ENCODE measurements at places on chromosomes 6 and 20. TPM values are rescaled to one million over a fixed set of nuclear protein-coding genes. Genes with fewer than 3 reads are reported as not detected.
A peak's percentile ranks its signal among the peaks of the same experiment; 100 is the strongest.

DNA sequence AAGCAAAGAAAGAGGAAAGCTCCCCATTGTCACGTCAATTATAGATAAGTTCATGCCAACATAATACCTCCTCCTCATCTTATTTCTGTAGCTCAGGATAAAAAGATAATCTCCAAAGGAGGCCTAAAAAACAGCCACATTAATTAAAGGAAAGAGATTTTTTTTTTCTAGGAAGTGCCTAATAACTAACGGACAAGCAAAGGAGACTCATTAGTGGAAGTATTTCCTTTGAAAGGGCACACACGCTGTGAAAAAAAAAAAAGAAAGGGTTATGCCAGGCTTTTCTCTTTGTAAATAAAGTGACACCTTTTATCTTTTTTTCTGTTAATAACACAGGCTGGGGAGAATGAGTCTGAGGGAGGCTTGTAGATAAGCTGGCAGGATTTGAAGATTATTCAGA lies 55.7 kb downstream of the PCSK2 start:
- H3K27me3 ChIP-seq, result no peaks in the 10 kb centered on the region
- no peak for DNase-seq
- no peak overlapping the region for H3K4me3 ChIP-seq
- H3K27ac ChIP-seq, result no peak overlapping the region
- H3K36me3 ChIP-seq, result no peaks in the 10 kb centered on the region
- H3K4me1 ChIP-seq, result no peaks in the 10 kb centered on the region

DNA sequence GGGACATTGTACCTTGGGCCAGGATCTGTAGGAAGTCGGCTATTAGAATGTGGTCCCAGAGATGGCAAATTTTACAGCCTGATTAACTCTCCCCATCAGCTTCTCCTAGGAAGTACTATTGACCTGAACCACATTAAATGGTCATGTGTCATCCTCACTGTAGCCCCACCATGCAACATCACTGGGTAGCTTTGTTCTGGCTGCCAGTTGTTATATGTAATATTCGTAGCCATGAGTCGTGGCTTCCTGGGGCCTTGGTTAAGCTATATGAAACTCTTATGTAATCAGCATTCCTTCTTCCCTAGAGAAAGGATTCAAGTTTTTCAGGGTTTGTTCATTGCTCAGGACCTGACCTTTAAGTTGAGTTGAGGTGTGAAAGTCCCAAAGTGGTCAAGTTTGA lies 125.7 kb downstream of the ANKS1A start:
- H3K4me1 ChIP-seq, result peaks cover 64% of the 10 kb centered on the region
- no peak overlapping the region for H3K4me3 ChIP-seq
- no peaks in the 10 kb centered on the region for H3K36me3 ChIP-seq
- H3K27ac ChIP-seq, result peak overlapping the region; percentile 32

GRCh38 chr20:23003881-23004460 lies 31.1 kb upstream of the SSTR4 start:
- H3K4me1 ChIP-seq, result no peaks in the 10 kb centered on the region
- H3K27me3 ChIP-seq, result peaks cover 2% of the 10 kb centered on the region
- H3K36me3 ChIP-seq, result no peaks in the 10 kb centered on the region
- no peak overlapping the region for H3K27ac ChIP-seq
- H3K4me3 ChIP-seq, result no peak overlapping the region

DNA sequence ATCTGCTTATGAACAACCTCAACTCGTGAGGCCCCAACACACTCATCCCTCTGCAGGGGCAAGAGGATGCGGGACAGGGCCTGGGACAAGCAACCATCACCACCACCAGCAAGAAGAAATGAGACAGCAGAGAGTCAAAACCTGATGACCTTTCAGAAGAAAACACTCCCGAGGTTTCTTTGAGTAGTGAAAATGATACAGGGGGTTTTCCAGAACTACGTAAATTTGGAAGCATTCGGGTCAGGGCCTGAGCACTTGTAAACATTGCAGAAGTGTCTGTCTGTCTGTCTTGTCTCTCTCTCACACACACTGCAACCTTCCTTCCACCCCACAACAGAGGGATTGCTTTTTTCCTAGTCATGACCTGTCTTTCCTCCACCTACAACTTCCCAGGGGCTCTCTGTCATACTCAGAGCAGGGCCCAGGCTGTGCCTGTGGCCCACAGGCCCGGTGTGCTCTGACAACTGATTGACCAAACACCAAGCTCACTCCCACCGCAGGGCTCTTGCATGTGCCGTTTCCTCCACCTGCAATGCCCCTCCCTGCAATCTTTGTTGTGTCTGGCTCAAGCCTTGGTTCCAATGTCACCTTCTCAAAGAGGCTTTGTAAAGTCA lies 90.9 kb downstream of the BMP7 start:
- no peak overlapping the region for H3K27ac ChIP-seq
- H3K27me3 ChIP-seq, result no peaks in the 10 kb centered on the region
- H3K36me3 ChIP-seq, result no peaks in the 10 kb centered on the region
- H3K4me1 ChIP-seq, result no peaks in the 10 kb centered on the region
- no peak for DNase-seq

DNA sequence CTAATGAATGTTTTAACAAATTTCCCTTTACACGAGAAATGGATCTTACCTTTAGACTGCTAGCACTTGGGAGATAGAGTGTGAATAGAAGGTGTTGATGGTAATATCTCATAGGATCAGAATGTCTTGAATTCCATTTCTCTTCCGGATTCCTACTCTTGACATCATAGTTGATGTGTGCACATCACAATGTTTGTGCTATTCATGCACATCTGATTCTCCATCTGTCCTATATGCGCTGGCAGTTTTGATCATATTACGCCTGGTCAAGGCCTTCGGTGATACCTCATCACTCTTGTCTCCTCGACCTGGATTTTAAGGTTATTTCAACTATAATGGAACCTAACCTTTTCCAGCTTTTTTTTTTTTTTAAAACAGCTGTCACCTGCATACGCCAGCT lies 16.8 kb upstream of the ACAT2 start:
- no peaks in the 10 kb centered on the region for H3K4me1 ChIP-seq
- H3K27ac ChIP-seq, result no peak overlapping the region
- no peak overlapping the region for H3K4me3 ChIP-seq
- peaks cover 56% of the 10 kb centered on the region for H3K36me3 ChIP-seq
- no peaks in the 10 kb centered on the region for H3K27me3 ChIP-seq

DNA sequence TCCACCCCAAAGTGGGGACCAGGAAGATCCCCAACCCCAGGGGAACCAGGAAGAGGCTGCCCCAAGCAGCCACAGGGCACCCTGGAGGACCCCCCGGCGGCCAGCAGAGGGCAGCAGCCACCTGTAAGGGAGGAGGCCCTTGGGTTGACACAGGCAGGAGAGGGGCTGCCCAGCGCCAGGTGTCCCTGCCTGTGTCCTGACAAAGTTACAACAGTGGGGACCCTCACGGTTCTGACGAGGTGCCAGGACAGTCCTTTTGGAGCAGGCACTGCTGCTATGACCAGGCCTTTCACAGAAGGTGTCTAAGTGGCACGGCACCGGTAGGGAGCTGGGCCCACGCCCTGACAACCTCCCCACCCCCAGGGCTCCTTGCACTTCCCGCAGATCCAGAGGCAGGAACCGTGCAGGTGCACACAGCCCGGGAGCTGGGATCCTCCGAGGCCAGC lies 176.7 kb downstream of the BMP7 start:
- no peak overlapping the region for H3K4me3 ChIP-seq
- no peaks in the 10 kb centered on the region for H3K27me3 ChIP-seq
- peak; percentile 7 for DNase-seq
- H3K27ac ChIP-seq, result no peak overlapping the region
- H3K36me3 ChIP-seq, result no peaks in the 10 kb centered on the region
- H3K4me1 ChIP-seq, result no peaks in the 10 kb centered on the region

DNA sequence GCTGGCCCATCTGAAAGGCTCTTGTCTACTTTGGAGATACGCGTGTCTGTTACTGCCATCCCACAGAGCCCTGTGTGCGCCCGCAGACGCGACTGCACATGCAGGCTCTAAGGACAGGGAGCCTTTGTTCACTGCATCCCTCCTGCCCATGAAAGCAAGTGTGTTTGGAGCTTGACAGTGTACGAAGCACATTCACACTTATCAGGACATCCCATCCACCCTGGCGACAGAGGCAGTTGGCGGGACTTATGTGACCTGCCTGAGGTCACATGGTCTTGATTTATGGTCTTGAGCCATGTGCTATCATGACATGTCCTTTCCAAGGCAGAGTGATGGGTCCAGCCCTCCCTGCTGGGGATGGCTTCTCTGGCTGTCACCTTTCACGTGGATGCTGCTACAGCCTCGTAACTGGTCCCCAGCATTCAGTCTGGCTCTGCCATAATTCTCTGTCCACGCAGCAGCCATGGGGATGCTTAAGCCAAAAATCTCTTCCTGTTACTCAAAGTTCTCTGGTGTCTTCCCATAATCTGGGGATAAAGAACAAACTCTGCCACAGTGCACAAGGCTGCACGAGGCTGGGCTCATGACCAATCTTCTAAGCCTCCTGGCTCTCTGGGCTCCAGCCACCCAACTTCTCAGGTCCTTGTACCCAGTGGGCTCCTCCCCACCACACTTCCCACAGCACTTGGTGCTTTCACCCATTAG lies 36.3 kb upstream of the FAM83D start:
- H3K36me3 ChIP-seq, result peaks cover 22% of the 10 kb centered on the region
- no peak overlapping the region for H3K27ac ChIP-seq
- H3K4me3 ChIP-seq, result no peak overlapping the region
- DNase-seq, result no peak
- no peaks in the 10 kb centered on the region for H3K4me1 ChIP-seq

DNA sequence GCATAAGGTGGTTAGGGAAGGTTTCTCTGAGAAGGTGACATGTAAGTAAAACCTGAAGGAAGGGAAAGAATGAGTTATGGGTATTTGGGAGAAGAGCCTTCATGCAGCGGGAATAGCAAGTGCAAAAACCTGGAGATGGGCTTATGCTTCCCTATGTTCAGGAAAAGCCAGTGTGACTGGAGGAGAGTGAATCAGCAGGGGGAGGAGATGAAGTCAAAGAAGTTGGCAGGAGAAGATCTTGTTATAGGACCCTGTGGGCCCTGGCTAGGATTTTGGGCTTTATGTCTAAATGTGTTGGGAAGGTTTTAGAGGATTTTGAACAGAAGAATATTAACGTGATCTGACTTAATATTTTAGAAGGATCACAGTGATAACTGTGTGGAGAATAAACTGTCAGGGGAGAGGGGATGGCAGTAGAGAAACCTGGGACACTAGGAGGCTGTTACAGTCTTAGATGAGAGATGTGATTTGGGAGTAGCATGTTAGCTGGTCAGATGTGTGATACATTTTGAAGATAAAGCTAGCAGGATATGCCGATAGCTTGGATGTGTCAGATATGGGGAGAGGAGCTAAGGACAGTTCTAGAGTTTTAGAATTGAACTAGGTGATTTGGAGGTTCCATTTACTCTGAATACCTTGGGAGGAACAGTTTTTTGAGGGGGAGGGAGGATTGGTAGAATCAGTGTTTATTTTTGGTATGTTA lies 41.0 kb downstream of the PHF3 start:
- H3K4me3 ChIP-seq, result no peak overlapping the region
- no peaks in the 10 kb centered on the region for H3K27me3 ChIP-seq
- no peak for DNase-seq
- no peaks in the 10 kb centered on the region for H3K4me1 ChIP-seq
- no peaks in the 10 kb centered on the region for H3K36me3 ChIP-seq
- no peak overlapping the region for H3K27ac ChIP-seq

GRCh38 chr6:142485256-142485655 lies 183.4 kb downstream of the ADGRG6 start:
- H3K4me1 ChIP-seq, result no peaks in the 10 kb centered on the region
- DNase-seq, result no peak
- H3K27ac ChIP-seq, result no peak overlapping the region
- no peak overlapping the region for H3K4me3 ChIP-seq

DNA sequence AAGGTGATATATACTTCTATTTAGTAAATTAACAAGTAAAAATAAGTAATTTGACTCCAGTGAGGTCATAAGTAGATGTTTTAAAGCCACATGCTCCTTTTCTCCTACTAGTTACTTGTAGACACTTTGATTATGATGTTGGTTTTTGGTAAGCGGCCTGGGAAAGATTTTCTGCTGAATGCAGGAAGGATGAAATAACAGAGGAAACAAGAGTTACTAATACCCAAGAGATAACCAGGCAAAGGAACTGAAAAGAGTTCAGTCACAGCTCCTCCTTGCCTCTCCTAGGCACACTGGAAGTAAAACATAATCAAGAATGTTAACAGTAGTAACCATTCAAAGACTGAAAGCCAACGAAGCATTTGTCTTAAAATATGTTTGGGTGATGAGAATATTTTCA lies 203.3 kb downstream of the RNGTT start:
- no peak overlapping the region for H3K4me3 ChIP-seq
- no peaks in the 10 kb centered on the region for H3K36me3 ChIP-seq
- peak; percentile 9 for DNase-seq

DNA sequence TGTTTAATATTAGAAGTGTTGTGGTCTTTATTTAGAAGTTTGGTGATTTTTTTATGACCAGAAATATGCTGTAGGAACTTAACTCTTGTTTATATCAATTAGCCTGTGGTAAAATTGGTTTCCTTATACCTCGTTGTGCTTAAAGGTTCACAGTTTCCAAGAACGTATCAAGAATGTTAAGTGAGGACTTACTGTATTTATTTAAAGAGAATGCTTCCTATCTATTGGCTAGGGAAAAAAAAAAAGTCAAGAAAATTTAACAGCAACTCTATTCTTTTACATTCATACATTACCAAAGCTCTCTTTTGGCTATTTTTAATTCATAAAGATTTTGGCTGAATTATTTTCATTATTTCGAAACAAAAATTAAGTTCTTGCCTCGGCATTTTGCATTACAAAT lies 1.6 kb downstream of the KIAA0319 start:
- peaks cover 9% of the 10 kb centered on the region for H3K4me1 ChIP-seq
- no peak overlapping the region for H3K27ac ChIP-seq
- no peaks in the 10 kb centered on the region for H3K36me3 ChIP-seq
- H3K4me3 ChIP-seq, result no peak overlapping the region
- H3K27me3 ChIP-seq, result peaks cover 13% of the 10 kb centered on the region

The VWA7 gene
- polyA plus RNA-seq, result 0.11 TPM

The RGS17 gene
- polyA plus RNA-seq, result 0.40 TPM

The BEND6 gene
- 0.13 TPM for polyA plus RNA-seq

The ATXN1 gene
- polyA plus RNA-seq, result 16.4 TPM

The SPTLC3 gene
- 0.05 TPM for polyA plus RNA-seq

Measured in endothelial cell of umbilical vein (primary cell).